ENCODE measurements at places on chromosomes 16 and 17.

GRCh38 chr17:74679374-74679773 is 33.3 kb downstream of the CD300LF start:
- DNase-seq: no peak

GRCh38 chr16:62149631-62150030 is 113.4 kb upstream of the CDH8 start:
- no peak for DNase-seq

DNA sequence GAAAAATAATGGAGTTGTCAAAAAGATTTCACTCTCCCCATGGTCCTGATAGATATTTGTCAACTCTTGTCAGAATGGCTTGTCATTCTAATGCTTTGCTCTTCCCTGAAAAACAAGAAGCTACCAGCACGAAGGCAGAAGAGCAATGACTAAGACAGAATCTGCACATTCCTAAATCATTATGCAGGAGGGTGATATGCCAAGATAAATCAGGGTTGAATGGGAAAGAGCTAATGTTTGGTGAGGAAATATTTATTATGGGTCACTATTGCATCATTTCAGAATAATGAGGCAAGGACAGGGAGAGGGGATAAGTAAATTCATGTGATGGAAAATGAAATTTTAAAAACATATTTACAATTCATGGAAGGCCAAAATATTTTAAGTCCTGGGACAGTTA is 297.5 kb upstream of the XYLT1 start:
- DNase-seq: no peak

GRCh38 chr17:9979463-9979995 is 74.5 kb upstream of the RCVRN start:
- no peak for DNase-seq

DNA sequence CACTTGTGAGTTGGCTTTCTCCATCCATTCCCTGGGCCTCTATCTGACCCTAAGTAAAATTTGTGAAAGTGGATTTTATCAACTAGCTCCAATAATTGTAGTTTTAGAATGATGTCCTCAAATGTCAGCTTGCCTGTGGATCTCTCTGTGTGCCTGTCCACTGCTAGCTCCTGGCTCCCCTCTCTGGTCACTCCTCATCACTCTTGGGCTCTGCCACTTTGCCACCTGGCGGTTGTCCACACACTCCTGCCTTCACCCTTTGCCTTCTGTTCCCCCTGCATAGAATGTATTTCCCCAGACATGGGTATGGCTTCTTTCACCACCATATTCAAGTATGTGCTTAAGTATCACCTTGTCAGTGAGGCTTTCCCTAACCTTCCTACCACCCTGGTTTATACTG is 19.8 kb downstream of the ANKFN1 start:
- no peak for DNase-seq

DNA sequence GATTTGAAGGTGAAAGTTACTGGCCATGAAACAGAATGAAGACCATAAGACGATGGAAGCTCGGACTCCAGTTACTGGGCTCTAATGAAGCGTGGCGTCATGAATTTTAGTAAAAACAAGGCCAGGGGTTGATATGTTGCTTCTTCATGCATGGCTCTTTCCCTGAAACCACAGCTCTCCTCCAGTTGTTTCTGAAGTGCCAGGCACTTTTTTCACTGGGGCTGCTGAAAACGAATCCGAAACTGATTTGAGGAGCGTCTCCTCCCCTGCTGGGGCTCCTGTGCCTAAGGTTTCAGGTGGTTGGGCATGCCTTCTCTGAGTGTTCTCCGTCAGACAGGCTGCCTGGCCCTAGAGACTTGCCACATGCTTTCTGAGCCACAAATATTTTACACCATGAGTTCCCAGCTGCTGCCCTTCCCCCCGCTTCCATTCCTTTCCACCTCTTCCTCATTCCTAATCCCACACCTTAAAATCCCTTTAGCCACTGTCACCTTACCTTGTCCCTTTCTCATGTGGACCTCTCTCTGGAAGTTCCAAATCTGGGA is 3.7 kb upstream of the MYL4 start:
- DNase-seq: peak; percentile 60

GRCh38 chr17:2547176-2547575 is 35.5 kb upstream of the METTL16 start:
- no peak for DNase-seq

DNA sequence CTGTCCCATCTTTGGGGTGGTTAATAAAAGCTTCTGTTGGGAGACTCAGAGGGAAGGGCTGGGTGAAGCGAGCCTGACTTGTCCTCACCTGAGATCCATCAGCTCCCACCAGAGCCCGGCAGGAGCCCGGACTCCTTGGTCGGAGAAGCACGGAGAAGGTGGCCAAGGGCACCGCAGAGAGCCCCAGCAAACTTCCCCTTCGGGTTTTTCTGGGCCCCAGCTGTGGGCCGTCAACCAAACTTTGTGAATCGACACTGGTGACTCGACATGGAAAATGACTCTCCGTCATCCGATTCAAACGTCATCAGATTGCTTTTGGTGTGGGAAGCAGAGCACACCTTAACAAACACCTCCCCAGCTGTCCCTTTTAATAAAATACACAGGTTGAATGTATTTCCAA is 21.4 kb downstream of the ENPP7 start:
- DNase-seq: peak; percentile 22

DNA sequence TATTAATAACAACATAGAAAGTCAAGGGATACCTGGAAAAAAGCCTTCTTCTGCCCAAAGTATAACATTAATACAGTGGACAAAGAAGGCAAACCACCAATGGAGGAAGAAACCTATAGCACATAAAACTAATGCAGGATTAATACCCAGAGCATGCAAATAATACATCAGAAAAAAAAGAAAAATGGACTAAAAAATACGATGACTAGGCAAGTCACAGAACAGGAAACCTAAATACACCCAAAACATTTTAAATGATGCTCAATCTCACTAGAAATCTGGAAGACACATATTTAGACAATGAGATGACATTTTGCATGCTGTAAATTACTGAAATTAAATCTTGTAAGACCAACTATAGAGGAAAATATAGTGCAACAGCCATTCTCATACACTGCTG is 55.9 kb downstream of the MED13 start:
- no peak for DNase-seq

DNA sequence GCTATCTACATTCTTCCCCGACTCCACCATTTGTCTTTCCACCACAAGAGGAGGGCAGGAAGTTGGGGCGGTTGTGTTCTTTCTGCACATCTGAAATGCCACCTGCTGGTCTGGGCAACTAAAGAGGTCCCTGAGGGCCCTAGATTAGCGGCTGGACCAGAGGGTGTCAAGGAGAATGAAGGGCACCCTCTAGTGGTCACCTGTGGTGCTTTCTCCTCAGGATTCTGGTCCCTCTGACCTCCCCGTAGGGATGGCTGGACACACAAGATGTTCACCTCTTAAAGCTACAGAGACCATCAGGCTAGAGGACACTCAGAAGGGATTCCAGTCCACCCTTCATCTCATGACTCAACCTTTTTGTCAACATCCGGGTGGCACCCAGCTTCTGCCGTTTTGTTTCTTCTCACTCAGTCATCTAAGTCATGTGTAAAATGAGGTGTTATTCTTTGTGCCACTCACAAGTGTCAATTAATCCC is 2.9 kb upstream of the SCIMP start:
- DNase-seq: peak; percentile 18

DNA sequence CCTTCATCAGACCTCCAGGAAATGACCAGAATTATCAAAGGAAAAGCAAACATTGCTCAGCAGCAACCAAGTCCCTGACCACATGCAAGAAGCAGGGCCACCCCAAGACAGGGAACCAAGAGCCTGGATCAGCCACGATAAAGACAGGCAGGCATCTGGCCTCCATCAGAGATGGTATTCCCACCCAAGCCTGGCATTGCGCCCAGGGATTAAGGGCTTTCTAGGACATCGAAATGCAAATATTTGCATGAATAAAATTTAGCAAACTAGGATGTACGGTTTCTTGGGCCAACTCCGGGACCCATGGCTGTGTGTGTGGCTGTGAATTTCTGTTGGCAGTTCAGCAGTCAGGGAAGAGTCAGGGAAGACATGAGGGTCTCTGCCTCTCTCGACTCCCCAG is 241.4 kb upstream of the DYNLRB2 start:
- DNase-seq: no peak

DNA sequence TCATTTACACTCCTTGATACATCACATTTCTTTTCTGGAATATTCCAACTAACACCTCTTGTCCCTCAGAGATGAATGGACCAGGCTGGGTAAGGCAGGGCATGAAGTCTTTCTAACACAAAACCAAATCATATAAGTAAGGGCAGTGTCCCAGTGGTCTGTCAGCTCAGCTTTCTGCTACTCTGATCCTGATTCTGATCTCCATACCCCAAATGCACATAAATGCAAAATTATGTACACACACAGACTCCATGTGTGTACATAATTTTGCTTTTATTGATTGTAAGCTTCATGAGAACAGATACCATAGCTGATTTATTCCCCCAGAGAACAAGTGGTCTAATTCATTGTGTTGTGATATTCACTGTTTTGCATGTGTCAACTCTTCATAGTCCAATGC is 47.9 kb downstream of the NOG start:
- DNase-seq: no peak

GRCh38 chr16:81175325-81175891 is 63.1 kb upstream of the BCO1 start:
- no peak for DNase-seq

- DNase-seq: no peak
These were observed 13.6 kb upstream of the SLC4A1 start for GRCh38 chr17:44281570-44281969.

GRCh38 chr16:87276091-87276701 is 41.0 kb downstream of the C16orf95 start:
- no peak for DNase-seq

GRCh38 chr17:21301593-21302550 is 17.4 kb downstream of the MAP2K3 start:
- no peak for DNase-seq

- no peak for DNase-seq
These were observed 655 bp upstream of the NPTX1 start for GRCh38 chr17:80476877-80477646.

GRCh38 chr17:27577121-27577761 is 53.7 kb upstream of the LGALS9 start:
- no peak for DNase-seq

GRCh38 chr16:57224651-57225335 is 20.3 kb upstream of the ARL2BP start:
- no peak for DNase-seq

DNA sequence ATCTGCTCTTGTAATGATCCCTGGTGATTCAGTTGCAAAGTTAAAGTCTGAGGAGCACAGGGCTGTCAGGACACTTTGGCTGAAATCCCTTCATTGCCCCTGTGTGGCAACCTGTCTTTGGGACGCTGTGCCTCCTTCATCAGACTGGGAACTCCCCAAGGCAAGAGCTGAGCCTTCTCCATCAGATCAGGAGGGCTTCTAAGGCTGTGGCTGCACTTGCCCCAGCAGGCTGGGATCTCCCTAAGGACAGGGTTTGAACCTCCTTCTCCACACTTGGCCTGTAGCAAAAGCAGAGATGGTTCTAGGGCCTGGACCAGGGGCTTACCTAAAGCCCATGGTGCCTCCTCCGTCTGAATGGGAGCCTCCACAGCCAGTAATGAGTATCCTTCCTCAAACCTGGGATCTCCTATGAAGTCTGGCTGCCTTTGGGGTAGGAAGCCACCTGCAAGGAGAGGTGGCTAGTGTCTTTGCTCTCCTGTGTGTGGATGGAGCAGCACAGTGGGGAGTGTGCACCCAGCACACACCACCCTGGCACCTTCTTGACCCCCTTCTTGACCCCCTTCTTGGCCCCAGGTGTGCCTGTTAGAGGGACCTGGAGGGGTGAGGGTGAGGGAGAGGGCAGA is 79.0 kb upstream of the NKD1 start:
- no peak for DNase-seq

DNA sequence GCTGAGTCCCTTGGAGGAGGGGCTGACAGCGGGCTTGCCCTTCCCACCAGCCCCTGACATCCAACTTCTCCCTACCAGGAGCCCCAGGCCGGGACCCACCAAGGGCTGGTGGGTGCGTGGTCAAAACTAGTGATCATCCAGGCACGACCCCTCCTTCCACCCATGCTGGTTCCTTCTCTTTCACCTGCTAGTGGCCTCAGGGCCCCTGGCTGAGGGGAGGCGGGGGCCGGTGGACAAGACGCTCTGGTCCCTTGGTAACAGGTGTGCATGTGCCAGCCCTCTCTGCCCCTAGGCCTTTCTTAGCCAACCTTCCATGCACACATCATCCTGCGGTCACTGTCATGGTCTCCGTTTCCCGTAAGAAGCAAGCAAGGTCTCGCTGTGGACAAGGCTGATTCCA is 8.4 kb downstream of the ZNF213 start:
- no peak for DNase-seq

DNA sequence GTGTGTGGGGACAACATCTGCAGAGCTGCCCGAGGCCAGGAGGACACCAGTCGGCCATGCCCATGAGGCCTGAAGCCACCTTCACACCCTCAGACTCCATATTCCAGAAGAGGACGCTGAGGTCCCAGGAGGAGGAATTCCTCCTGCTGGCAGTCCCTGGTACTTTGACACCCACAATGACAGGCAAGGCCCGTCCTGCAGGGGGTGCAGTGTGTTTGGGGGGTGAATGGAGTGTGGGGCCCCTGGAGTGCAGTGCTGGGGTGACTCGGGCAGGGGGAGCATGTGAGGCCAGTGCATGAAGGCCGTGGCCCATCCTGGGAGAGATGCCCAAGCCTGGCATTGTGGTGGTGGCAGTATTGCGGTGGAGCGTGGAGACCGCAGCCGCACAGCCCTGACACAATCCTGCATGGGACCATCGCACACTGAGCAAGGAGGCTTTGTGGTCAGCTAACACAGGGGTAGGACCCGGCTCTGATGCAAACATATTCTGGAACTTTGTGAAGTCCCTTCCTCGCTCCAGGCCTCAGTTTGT is 52.2 kb downstream of the ZDHHC7 start:
- DNase-seq: no peak

GRCh38 chr17:62822080-62822904 is 14.2 kb upstream of the MARCHF10 start:
- no peak for DNase-seq

DNA sequence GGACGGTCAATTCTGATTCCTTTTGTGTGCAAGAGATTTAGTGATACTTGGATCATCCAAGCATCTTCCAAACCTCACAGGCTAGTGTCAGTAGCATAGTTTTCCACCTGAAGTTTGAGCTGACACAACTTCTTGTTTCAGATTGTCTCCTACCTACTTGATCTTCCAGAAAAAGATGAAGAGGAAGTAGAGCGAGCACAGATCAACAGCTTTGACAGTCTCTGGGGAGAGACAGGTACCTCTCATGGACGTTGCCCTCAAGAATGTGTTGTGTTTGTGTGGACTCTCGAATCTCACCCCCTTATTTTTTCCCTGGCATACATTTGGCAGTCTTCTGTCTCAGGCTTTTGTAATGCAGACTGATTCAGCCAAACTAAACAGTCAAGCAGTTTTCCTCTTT is 47.4 kb downstream of the CYB561 start:
- DNase-seq: no peak
